Activated naive CD4-positive, alpha-beta T cell treated with anti-CD3 and anti-CD28 coated beads for 36 hours (primary cell): ENCODE measurements at places on chromosomes 3 and 15.
A peak's percentile ranks its signal among the peaks of the same experiment; 100 is the strongest.

GRCh38 chr3:50388016-50388719, 28.8 kb upstream of the TMEM115 start:
- no peak for DNase-seq

DNA sequence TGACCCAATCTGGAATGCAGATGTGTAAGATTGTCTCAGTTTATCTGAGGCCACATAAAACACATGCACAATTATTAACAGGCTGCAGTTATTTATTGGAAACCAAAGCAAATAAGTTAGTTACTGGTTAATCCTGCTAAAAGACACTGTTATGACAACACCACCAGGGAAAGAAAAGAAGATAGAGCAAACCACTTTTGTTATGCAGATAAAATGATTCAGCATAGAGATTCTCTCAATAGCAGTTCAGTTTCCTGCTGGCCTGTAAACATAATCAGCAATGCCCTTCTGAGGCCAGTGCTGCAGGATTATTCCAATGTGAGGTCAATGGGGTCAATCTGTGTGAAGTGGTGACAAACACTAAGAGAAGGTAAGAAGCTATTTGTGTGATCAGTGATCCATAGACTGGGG, 244.4 kb downstream of the ZBTB20 start:
- DNase-seq = no peak

- DNase-seq = no peak
Observed at GRCh38 chr15:70792171-70792573, 28.8 kb upstream of the UACA start.

GRCh38 chr3:118425272-118425837, 609.3 kb downstream of the IGSF11 start:
- DNase-seq = no peak

- no peak for DNase-seq
Observed at GRCh38 chr3:125257536-125257935, 45.0 kb upstream of the SLC12A8 start.

- no peak for DNase-seq
Observed at GRCh38 chr3:67884345-67884744, 229.9 kb upstream of the SUCLG2 start.

- no peak for DNase-seq
Observed at GRCh38 chr3:20250786-20251185, 64.8 kb upstream of the SGO1 start.

GRCh38 chr15:72369964-72370363, 5.8 kb downstream of the HEXA start:
- DNase-seq = no peak

- DNase-seq = no peak
Observed at GRCh38 chr3:143963946-143964345, 7.7 kb upstream of the DIPK2A start.

DNA sequence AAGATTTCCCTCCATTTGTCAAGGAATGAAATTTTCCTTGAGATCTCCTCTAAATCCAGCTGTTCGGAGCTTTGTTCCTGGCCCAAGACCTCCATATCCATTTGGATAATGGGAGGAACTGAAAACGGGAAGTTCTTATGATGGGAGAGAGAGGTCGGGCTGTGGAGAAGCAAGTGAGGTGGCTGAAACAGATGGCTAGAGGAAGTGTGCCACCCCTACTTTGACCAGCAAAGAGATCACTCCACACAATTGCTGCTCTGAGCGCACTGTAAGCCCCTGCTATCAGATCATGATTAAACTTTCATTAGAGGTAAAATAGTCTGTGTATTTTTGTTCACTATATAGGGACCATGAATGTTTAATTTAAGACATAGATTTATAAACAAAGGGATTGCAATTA, at the start of gene MINDY4B:
TSS of gene MINDY4B (minus strand) at position 101 of the 400 bp plus-strand sequence. CDS start at position 101, 0 bp downstream.
- DNase-seq = no peak

DNA sequence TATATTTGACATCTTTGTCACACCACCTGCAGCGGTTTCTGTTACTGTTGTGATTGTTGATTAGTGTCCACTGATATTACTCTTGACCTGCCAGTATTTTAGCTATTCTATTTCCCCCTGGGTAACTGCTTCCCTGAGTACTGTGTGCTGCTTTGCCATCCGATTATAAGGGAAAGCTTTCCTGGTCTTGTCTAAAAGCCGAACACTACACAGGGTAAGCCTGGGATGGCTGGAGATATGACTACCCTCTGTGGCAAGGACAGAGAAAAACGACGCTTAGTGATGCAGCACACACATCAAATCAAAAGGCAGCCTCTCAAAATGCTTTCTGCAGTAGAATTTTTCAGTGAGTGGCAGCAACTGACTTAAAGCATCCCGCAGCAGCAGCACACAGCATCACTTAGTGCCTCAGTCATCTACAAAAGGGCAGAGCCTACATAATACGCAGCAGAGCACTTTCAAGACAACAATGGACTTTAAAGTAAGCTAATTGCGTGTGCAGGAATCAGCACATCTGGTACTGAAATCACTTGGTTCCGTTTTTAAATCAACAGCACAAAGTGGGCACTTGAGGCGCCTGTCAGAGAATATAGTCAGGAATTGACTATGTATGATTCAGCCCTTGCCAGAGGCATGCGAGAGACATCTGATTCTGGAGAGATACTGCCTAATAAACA, 656.3 kb upstream of the TGFBR2 start:
- no peak for DNase-seq

- DNase-seq = no peak
Observed at GRCh38 chr3:172142051-172142863, 102.9 kb downstream of the FNDC3B start.

- DNase-seq = peak; percentile 52
Observed at GRCh38 chr15:90414408-90415028, 26.5 kb downstream of the IQGAP1 start.

GRCh38 chr15:82079736-82080135, 33.9 kb upstream of the MEX3B start:
- no peak for DNase-seq

- no peak for DNase-seq
Observed at GRCh38 chr15:87570206-87570605, 686.3 kb downstream of the NTRK3 start.

DNA sequence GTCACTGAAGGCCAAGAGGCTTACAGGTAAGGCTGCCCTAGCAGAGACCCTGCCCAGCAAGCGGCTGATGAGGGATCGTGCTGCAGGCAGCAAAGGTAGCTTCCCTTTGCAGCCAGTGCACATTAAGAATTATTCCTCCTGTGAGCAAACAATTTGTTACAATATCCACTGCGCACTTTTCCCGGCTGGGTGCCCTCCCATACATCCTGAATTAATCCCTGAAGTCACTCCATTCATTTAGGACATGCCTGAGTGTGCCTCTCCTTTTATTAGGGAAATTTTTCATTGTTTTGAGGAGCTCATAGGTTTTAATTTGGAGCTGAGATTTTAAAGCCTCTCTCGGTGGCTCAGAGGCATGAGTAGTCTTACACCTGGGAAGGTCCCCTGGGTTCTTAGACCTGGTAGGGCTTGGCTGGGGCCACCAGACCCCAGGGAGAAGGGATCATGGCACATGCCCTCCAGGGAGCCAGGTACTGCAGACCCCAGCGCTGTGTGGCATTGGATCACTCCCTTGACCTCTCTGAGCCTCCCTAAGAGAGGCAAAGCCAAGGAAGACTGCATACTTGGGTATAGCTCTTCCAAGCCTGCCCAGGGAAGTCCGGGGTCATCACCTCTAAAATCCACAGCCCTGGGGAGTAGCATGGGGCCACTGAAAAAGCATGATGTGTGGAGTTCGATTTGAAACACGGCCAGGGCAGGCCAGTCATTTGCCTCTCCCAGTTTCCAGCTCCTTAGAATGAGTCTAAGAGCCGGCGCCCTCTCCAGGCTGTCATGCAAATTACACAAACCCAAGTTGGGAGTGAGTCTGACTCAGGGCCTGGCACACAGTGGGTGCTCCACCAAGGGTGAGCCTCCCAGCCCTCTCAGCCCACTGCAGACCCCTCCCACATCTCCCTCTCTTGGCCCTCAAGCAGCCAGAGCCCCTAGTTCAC, 151.9 kb upstream of the LINGO1 start:
- DNase-seq = peak; percentile 63

GRCh38 chr3:53835257-53835656, 11.0 kb downstream of the CHDH start:
- no peak for DNase-seq

DNA sequence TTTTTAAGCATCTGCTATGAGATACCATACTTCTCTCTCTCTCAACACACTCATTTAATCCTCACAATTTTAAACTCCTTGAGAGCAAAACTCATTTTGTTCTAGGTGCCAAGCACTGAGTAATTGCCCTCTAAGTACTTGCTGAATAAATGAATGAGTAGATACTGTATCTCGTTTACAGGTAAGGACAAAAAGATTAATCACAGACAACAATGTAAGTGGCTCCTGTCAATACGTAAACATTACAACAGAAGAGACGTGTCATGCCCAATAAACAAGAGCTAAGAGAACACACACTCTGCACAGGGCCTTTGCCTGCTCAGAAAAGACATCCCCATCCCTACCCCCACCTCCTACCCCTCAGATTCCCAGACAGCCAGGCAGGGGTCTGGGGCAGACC, 59.8 kb downstream of the CHSY1 start:
- DNase-seq = no peak

DNA sequence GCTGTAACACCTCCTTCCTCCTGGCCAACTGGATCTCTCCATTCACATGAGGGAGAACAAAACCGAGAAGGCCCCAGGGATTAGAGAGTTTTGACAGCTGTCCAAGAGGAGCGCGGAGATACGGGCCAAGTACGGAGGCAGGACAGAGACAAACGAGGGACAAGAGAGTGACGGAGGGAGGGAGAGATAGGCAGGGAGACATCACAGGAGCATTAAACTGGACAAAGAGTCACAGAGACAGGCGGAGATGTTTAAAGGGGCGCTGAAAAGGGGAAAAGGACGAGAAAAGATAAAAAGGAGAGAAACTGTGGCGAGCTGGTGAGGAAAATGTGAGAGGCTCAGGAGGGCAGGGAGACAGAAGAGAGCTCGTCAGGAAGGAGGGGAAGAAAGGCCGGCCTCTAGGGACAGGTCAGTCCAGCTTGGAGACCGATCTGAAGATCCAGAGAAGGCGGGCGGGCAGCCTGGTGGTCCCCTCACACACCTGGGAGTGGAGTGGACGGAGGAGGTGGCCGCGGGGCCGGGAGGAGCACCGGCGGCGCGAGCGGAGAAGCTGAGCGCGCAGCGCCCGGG, 40.5 kb upstream of the ROPN1 start:
- no peak for DNase-seq

DNA sequence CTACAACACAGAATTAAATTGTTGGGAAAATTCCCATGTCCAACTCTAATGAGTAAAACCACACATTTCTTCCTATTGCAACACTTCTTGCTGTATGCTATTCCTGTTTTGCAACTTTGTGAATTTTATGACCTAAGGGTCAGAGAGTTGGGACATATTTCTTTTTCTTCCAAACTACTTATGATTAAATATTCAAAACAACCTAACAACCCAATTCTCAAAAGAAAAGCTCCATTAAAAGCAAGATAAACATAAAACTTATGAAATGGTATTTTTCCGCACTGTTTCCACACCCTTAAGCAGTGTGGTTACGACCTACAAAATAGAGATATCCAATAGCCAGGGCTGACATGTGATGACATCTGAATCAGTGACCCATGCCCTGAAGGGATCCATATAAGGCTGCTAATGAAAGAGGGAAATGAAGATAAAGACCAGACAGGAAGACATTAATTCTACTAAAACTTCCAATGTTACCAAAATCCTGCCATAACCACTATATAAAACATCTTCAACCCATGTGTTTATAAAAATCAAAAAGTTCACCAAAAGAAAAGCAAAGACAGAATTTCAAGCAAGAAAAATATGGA, 45.6 kb downstream of the DMXL2 start:
- no peak for DNase-seq

- DNase-seq = no peak
Observed at GRCh38 chr3:134287512-134287911, 36.9 kb upstream of the RYK start.
